Panc1 (cell line): ENCODE measurements at places on chromosomes 2 and 18.

DNA sequence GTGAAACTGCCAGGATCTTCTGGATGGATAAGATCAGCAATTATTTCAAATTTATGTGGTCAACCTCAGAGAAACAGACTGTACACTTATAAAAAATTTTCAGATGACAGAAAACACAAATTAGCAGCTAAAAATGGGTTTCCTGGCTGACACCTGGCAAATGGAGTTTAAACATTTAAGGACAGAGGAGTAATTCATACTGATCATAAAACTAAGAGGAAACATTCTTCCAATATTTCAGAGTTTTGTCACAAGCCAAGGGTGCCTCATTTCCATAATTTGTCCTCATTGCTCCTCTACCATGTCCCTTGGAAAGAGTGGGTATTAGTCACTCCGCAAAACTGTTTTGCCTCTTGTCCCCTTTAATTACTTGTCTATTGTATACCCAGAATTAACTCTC is 70.2 kb downstream of the TMEFF2 start:
- DNase-seq, result no peak

- DNase-seq, result no peak
Observed at GRCh38 chr2:14619441-14619840, 13.1 kb upstream of the LRATD1 start.

GRCh38 chr2:197838036-197838435 is 33.6 kb downstream of the PLCL1 start:
- no peak for DNase-seq

GRCh38 chr2:188265315-188265714 is 26.4 kb upstream of the GULP1 start:
- DNase-seq, result no peak

DNA sequence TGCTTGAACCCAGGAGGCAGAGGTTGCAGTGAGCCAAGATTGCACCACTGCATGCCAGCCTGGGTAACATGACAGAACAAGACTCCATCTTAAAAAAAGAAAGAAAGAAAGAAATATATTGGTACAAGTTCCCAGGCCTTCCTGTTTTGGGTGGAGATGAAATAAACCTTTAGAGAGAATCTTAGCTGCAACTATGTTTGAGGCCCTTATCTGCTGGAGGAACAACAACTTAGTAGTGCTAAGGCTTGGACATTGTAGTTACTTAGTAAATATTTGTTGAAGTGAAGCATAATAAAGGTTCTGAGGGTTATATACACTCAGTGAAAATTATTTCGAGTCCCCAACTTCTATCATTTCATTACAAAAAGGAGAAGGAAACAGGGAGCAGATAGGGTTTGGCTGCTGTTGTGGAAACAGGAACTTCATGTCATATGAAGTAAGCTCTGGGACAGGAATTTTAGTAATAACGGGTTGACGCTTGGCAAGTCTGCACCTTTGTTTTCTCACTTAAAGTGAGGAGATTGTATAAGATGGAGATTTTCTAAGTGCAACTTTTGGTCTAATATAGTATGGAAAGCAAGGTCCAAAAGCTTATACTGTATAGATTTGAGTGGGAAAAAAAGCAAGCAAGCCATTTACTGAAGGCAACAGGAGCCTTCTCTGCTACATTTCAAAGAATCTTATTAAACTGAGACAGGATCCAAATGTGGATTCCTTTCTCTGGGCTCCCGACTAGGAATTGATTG is 40.0 kb upstream of the AGPS start:
- no peak for DNase-seq

DNA sequence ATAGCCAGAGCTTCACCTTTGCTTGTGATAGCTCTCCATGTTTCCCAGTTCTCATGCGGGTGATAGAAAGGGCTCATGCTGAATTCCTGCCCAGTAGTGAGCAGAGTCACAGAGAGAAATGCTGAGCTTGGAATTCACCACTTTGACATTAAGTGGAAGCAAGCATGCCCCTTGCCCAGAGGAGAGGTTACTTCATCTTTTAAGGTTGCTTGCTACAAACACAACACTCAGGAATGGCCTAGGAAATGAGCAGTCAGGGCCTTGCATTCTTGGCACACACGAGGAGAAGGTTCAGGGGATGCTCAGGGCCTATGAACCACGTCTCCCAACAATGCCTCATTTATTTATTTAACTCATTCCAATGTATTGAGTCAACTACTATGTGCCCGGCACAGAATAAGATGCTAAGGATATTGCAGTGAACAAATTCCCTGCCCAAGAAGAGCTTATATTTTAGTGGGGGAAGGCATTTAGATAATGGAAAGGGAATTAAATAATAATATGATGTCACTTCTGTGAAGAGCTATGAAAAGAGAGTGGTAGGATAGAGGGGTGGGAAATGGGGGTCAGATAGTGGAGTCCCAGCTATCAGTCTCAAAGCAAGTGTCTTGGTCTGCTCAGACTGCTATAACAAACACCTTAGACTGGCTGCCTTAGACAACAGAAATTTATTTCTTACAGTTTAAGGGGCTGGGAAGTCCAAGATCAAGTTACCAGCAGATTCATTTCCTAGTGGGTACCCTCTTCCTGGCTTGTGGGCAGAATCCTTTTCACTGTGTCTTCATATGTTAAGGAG is 42.1 kb downstream of the DDX18 start:
- peak; percentile 80 for DNase-seq

- DNase-seq, result no peak
Observed at GRCh38 chr2:195863564-195863963, 205.1 kb downstream of the DNAH7 start.

DNA sequence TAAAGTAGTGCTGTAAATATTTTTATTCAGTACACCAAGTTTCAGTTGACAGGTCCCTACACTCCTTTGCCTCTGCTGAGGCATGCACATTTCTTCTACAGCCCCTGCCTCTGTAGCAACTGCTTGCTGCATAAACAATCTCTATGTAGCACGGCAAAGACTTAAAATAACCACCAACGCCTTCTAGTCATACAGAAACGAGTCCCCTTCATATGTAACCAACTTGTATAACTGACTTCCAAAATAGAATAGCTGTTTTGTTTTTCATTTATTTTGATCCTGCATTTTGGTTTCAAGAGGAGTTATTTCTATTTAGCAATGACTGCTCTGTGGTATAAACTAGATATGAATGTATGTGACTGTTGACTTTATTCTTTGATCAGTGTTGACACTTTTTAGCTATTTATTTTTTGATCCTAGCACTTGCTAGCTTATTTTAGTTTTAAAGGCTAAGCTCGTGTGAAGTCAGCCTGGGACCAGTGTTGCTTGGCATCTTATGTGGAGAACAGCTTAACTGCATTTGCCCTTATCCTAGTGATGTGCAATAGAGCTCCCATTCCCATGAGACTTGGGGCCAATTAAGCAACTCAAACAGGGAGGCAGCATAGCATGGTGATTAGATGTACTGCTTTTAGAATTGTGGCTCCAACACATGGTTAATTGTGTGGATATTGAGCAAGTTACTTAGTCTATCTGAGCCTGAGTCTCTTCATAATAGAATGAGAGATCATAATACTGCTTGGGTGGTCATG is 79.6 kb downstream of the HRH4 start:
- no peak for DNase-seq

DNA sequence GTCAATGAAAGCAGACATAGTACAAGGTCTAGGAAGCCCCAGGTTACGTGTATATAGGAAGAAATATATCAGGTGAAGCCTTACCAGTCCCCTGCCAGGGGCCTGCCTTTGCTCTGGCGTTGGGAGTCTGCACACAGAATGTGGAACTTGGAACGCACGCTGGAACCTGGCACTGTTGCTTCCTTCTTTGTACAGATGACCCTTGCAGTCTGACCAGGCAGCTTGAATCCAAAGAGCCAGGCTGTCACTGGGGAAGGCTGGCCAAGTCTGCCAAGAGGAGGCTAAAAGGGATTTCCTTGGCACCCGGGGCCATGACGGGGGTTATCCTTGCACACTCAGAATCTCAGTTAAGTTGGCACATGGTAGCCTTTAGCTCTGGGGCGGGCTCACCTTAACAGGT is 39.5 kb downstream of the TMEM247 start:
- no peak for DNase-seq
